ENCODE measurements at places on chromosomes 11 and 22. TPM values are rescaled to one million over a fixed set of nuclear protein-coding genes. Genes with fewer than 3 reads are reported as not detected.
A peak's percentile ranks its signal among the peaks of the same experiment; 100 is the strongest.

- no peak overlapping the region for H3K27ac ChIP-seq
- peak; percentile 63 for DNase-seq
- H3K27me3 ChIP-seq: no peaks in the 10 kb centered on the region
- H3K4me3 ChIP-seq: no peak overlapping the region
- no peaks in the 10 kb centered on the region for H3K36me3 ChIP-seq
Observed at GRCh38 chr11:68447015-68447801, 13.3 kb upstream of the PPP6R3 start.

The ELFN2 gene
- 0.11 TPM for total RNA-seq

DNA sequence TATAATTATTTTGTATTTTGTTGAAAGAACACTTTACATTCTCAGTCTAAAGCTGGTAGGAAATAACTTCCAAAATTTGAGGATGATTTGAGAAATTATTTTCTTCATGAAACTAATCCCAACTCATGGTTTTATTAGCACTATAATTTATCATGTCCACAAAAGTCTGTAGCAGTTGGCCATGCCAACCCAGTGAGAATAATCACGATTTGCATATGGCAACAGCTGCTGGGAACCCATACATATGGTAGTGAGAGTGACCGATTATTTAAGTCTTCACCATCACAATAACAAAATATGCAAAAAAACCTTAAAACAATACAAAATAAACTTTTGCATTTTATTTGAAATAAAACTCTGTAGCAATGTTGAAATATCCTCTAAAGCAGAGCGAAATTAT lies 445.9 kb upstream of the ANO3 start:
- no peaks in the 10 kb centered on the region for H3K27me3 ChIP-seq
- no peaks in the 10 kb centered on the region for H3K4me1 ChIP-seq
- H3K27ac ChIP-seq: no peak overlapping the region
- H3K4me3 ChIP-seq: no peak overlapping the region
- H3K36me3 ChIP-seq: no peaks in the 10 kb centered on the region
- DNase-seq: no peak

- no peak overlapping the region for H3K27ac ChIP-seq
- no peak for DNase-seq
- no peak overlapping the region for H3K4me3 ChIP-seq
- peaks cover 16% of the 10 kb centered on the region for H3K4me1 ChIP-seq
- no peaks in the 10 kb centered on the region for H3K36me3 ChIP-seq
Observed at GRCh38 chr11:19447150-19447566, 206.4 kb upstream of the E2F8 start.

- no peaks in the 10 kb centered on the region for H3K4me1 ChIP-seq
- H3K4me3 ChIP-seq: no peak overlapping the region
- no peaks in the 10 kb centered on the region for H3K36me3 ChIP-seq
- DNase-seq: no peak
- H3K27ac ChIP-seq: no peak overlapping the region
- no peaks in the 10 kb centered on the region for H3K27me3 ChIP-seq
Observed at GRCh38 chr22:47332246-47332980, 570.0 kb downstream of the TBC1D22A start.

DNA sequence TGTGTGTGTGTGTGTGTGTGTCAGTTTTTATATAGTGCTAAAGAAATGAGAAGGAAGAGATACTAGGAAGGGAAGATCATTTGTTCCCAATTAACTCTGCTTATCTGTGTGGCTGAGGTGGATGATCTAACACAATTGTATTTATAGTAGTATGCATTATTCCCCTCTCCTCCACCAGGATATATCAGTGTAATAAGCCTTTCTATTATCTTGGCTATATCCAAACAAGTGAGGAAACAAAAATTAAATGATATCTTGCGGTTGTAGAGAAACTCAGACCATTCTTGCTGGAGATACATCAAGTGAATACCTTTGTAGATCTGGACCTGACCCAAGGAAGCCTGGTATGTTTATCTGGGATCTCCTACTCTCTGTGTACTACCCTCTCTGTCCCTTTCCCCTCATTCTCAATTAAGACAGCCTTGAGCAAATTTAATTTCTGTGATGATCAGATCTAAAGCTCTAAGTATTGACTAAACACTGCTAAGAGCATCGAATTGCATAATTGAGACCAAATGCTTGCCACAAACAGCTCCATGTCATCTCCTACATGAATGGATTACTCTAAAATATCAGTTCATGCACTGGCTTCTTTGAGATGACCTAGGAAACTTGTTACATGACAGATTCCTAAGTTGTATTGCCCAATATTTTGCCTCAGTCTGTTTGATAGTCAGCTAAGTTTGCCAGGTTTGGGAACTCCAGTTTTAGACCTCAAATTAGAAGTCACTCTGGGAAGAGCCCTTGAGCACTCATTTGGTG lies 185.3 kb upstream of the CTSC start:
- H3K27ac ChIP-seq: no peak overlapping the region
- no peak for DNase-seq
- H3K36me3 ChIP-seq: no peaks in the 10 kb centered on the region
